ENCODE measurements at places on chromosomes 2 and 18. TPM values are rescaled to one million over a fixed set of nuclear protein-coding genes. Genes with fewer than 3 reads are reported as not detected.

- no peak for DNase-seq
Observed at GRCh38 chr18:62566199-62566598, 43.4 kb downstream of the ZCCHC2 start.

- DNase-seq = no peak
Observed at GRCh38 chr18:23422751-23423418, 30.2 kb upstream of the RIOK3 start.

DNA sequence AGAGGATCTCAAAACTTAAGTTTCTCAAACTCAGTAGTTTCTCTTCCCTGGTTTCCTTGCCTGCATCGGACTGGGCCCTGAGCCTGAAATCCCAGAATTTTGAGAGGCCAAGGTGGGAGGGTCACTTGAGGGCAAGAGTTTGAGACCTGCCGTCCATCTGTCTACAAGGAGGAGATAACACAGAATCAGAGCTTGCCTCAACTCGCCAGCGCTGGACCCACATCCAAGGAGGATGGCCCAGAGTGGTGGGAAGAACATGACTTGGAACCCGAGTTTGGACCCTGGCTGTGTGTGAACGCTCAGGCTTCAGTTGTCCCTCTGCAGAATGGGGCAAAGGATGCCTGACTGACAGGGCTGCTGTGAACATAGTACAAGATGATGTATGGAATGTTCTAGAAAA is 80.1 kb downstream of the MCFD2 start:
- no peak for DNase-seq

DNA sequence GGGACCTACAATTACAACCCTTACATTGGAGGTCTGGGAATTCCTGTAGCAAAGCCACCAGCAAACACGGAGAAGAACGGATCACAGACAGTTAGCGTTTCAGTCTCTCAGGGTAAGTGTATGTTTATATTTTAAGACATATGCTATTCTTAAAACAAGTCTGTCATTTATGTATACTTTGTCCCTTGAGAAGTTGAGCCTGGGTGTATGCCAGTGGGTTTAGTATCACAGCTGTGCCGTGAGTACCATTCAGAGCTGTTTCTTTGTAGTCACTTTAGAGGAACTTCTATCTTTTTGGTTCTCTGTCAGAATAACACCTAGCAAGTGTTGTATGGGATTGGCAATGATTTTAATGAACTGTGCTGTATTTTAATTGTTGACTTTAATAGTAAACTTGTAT is 125.6 kb downstream of the BIRC6 start:
- DNase-seq = no peak

GRCh38 chr2:159708066-159708760 is 4.1 kb upstream of the MARCHF7 start:
- DNase-seq = no peak

GRCh38 chr2:168951871-168952270 is 50.8 kb downstream of the G6PC2 start:
- no peak for DNase-seq

DNA sequence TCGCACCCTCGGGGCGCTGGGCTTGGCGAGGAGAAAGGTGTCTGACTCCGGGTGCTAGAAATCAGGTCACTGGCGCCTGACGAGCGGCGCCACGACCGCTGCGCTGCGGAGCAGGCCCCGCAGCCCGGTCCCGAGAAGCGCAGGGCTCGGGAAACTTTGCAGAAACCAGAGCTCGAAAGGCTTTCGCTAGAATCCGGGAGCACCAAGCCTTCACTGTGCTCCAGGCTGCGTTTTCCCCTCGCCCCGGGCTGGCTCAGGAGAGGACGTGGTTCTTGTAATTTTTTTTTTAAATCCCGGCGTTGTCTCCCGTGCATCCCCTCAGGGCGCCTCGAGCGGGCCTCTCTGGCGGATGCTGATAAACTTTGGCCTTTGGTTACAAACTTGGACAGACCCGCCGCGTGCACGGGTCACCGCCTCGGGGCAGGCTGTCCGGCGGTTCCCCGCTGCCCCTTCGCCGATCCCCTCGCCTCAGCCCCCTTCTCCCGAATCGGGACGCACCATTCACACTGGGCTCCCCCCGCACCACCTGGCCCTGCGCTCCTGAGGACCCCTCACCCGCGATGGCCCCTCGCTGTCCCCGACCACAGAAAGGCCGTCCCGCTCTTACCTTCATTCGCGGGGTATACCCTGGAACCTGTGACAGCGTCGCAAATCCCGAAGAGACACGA is 419 bp downstream of the EPHA4 start:
- DNase-seq = no peak

GRCh38 chr18:57644540-57644939 is 22.9 kb upstream of the NARS1 start:
- DNase-seq = no peak

GRCh38 chr2:197368412-197368811 is 57.8 kb upstream of the ANKRD44 start:
- no peak for DNase-seq

Gene IGFBP5
- total RNA-seq = 159 TPM

Gene ACTR1B
- total RNA-seq = 34.8 TPM

Gene C18orf32
- total RNA-seq = 38.3 TPM

Gene FBXO15
- total RNA-seq = 1.1 TPM

Gene MBP
- 24.4 TPM for total RNA-seq

Gene VIT
- 10.0 TPM for total RNA-seq
